ENCODE measurements at places on chromosomes 4 and X. TPM values are rescaled to one million over a fixed set of nuclear protein-coding genes. Genes with fewer than 3 reads are reported as not detected.

DNA sequence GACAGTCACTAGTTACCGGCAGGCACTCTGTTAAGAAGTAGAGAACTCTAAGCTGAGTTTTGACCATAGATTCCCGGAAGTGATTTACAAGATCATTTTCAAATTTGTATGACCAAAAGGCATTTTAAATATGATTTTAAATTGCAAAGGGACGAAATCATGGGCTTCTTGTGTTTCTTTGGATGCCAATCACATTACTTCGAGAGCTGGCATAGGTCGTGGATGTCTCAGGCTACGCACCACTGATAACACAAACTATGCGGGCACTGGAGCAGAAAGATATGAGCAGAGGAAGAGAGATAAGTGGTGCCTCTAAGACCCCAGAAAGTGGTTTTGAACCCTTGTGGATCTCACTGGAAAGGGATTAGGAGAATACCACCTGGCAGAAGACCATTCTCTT, 294.2 kb upstream of the FTHL17 start:
- H3K27ac ChIP-seq = no peak overlapping the region
- no peaks in the 10 kb centered on the region for H3K4me1 ChIP-seq
- H3K36me3 ChIP-seq = no peaks in the 10 kb centered on the region

Gene PITX2
- not detected for total RNA-seq

DNA sequence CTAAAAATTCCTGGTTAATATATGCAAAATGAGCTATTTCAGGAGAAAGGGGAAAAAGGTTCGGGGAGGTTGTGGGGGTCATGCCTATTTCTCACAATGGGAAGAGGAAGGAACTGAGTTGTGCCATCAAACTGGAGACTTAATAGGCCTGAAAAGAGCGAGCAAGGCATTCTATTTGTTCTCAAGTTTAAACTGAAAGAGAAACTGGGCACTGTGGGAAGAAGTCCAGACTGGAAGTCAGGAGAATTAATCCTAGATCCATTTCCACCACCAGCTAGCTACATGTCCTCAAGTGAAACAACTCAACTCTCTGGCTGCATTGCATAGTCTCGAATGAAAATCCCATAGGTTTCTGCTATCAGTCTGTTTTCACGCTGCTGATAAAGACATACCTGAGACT, 50.6 kb downstream of the PPARGC1A start:
- no peaks in the 10 kb centered on the region for H3K27me3 ChIP-seq
- no peak for DNase-seq

DNA sequence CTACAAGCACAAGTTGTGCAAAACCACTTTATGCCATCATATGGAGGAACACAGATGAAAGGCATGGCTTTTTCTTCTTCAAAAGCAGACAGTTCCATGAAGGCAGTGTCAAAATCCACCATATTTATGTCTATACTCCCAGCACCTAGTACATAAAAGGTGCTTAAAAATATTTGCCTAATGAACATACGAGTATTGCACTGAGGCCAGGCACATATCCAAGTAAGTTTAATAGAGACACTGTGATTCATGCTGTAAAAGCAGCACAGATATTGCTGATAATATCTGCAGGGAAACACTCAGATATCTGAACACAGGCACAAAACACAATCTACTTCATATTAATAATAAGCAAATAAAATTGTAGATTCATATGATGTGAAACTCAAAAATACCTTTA, 48.1 kb upstream of the CXCL8 start:
- peaks cover 12% of the 10 kb centered on the region for H3K4me1 ChIP-seq
- no peak for DNase-seq
- H3K27me3 ChIP-seq = no peaks in the 10 kb centered on the region
- H3K36me3 ChIP-seq = no peaks in the 10 kb centered on the region

Gene JCHAIN
- total RNA-seq = 25.0 TPM

Measured in stomach (tissue), 19 donors.